T47D (cell line): ENCODE measurements at places on chromosomes 2 and 18.
A peak's percentile ranks its signal among the peaks of the same experiment; 100 is the strongest.

- DNase-seq = no peak
These were observed 226.4 kb upstream of the MYT1L start for GRCh38 chr2:2557475-2557874.

GRCh38 chr18:76707534-76707933 lies 114.8 kb upstream of the ZNF236 start:
- no peak for DNase-seq

DNA sequence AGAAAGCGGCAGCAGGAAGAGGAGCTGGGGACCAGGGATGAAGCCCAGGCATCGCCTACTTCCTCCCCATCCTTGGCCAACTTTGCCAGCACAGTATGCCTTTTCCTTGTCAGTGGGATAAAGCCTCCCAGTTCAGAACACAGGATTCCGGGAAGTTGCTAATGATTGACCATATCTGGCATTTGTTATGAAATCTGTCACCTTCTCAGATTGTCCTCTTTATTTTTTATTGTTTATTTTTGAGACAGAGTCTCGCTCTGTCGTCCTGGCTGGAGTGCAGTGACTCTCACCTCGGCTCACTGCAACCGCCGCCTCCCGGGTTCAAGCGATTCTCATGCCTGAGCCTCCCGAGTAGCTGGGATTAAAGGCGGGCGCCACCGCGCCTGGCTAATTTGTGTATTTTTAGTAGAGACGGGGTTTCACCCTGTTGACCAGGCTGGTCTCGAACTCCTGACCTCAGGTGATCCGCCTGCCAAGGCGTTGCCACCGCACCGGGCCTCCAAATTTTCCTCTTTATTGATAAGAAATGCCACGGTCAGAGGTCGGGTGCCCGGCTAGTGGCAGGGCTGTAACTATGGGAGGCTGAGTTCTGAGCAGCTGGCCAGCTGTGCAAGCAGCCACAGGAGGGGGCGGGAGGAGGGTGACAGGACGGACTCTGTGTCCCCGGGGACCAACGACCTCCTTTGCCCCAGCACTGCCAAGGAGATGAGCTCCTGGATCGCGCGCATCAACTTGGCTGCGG lies 24.4 kb downstream of the PSD4 start:
- no peak for DNase-seq

DNA sequence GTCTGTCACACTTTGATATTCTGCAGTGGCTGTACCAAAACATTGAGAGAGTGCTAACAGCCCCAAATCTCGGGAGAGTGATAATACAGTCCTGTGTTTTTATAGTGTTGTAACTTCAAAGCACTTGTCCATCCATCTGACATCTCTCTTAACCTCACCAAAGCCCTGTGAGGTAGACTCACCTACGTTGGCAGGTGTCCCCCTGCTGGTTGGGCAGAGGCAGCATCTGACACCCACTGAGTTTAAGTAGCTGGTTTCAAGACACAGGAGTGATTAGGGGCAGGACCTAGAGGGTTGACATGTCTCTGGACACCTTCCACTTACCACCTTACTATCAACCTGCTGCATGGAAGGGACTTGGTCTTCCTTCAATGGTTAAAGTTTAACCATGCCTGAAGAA lies 22.9 kb downstream of the COLEC12 start:
- peak; percentile 28 for DNase-seq

DNA sequence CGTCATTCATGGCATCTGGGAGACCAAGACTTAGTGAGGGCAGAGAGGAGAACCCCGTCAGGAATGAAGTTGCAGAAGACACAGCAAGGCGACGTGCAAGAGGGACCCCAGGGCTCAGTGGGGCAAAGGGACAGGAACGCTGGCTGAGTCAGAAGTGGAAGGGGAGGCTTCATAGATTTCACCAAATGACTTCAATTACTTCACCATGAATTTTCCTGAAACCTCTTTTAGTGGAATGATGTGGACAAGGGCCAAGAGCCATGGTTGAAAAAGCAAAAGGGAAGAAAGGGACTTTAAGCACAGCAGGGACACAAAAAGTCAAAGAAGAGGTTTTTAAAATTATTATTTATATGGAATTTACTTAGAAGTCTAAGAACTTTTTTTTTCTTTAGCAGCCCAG lies 141.6 kb upstream of the PID1 start:
- no peak for DNase-seq

- no peak for DNase-seq
These were observed 41.3 kb downstream of the CAPN13 start for GRCh38 chr2:30765876-30766470.

DNA sequence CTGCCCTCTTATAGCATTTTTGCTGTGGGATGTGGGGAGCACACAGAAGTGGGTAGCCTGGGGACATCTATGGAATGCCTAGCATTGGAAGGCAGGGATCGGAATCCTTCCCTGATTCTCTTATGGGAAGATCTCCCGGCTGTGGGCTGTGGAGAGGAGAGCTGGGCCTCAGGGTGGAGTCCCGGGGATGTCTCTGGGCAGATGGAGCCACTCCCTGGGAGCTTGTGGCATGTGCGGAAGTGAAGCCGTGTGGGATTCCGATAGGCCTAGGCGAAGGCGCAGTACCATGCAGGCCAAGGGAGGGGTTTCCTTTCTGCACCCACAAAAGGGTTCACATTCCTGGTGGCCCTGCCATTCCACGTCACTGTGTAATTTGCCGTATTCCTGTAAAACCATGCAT lies 87.9 kb downstream of the GLI2 start:
- DNase-seq = no peak

GRCh38 chr2:155687181-155687580 lies 645.3 kb downstream of the NR4A2 start:
- DNase-seq = no peak

DNA sequence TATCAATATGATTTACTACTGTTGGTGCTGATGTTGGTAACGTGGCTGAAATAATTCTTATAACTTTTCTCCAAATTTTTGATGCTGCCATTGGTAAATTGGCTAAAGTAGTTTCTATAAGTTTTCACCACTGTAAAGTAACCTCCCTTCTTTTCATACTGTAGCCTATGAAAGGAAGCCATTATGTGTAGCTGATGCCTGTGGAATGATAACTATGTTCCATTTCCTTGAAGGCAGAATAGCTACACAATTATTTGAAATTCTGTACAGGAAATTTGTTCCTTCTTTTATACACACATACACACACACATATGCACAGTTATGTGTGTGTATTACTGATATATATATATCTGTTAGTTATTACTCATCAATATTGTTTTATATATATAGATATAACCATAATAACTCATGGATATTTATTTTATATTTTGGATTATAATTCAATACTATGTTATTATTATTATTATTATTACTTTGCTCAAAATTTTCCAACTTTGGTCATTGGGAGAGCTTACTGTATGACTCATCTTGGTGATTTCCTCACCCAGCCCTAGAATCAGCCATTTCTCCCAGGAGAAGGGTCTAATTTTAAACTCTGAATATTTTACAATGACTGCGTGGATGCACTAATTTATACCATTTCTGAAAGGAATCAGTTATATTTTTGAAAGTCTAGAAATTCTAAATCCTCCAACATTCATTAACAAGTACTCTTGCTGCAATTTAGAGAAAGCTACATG lies 1677.7 kb downstream of the SUCLG1 start:
- no peak for DNase-seq
